Esophagus (tissue), 2 donors: ENCODE measurements at places on chromosomes 4 and X. TPM values are rescaled to one million over a fixed set of nuclear protein-coding genes. Genes with fewer than 3 reads are reported as not detected.

The ETDB gene
- polyA plus RNA-seq, result not detected

The IQCM gene
- polyA plus RNA-seq, result not detected

The SHROOM4 gene
- polyA plus RNA-seq, result 1.6 TPM

The OTC gene
- polyA plus RNA-seq, result 0.12 TPM

The PNMA5 gene
- polyA plus RNA-seq, result not detected

The RAB39B gene
- 0.09 TPM for polyA plus RNA-seq

The SATL1 gene
- 0.02 TPM for polyA plus RNA-seq

The FGF13 gene
- 1.0 TPM for polyA plus RNA-seq

The ADGRG4 gene
- not detected for polyA plus RNA-seq
